Thyroid gland (tissue), 4 donors: ENCODE measurements at places on chromosomes 5 and 9. TPM values are rescaled to one million over a fixed set of nuclear protein-coding genes. Genes with fewer than 3 reads are reported as not detected.

Gene NUDCD2
- total RNA-seq: 19.2 TPM

Gene CHSY3
- total RNA-seq: 1.7 TPM

Gene RASGEF1C
- total RNA-seq: 2.1 TPM

Gene NRARP
- total RNA-seq: 6.3 TPM

Gene SLC25A2
- not detected for total RNA-seq

Gene ADCY2
- total RNA-seq: 2.7 TPM

Gene FGF1
- 1.0 TPM for total RNA-seq

Gene LCN9
- not detected for total RNA-seq

Gene CCNJL
- 10.1 TPM for total RNA-seq

Gene MAMDC2
- 18.4 TPM for total RNA-seq

Gene ANKRD20A1
- 3.1 TPM for total RNA-seq

Gene CNTNAP3B
- 7.8 TPM for total RNA-seq

Gene ADAMTS6
- 3.4 TPM for total RNA-seq

Gene ACTBL2
- not detected for total RNA-seq

Gene ZNF782
- 32.1 TPM for total RNA-seq

Gene SLC6A3
- total RNA-seq: 0.67 TPM

Gene TRIM36
- total RNA-seq: 2.7 TPM

Gene ZNF454
- 2.0 TPM for total RNA-seq

Gene WNT8A
- total RNA-seq: not detected

Gene SYNPO
- 19.3 TPM for total RNA-seq

Gene HINT1
- total RNA-seq: 269 TPM

Gene RGMB
- total RNA-seq: 29.7 TPM

Gene SH3RF2
- 17.3 TPM for total RNA-seq

Gene HMCN2
- total RNA-seq: 1.7 TPM

Gene PTPRD
- 22.9 TPM for total RNA-seq

Gene ADGRD2
- total RNA-seq: not detected

Gene FREM1
- total RNA-seq: 0.68 TPM

Gene BAAT
- not detected for total RNA-seq

Gene ZFP2
- total RNA-seq: 4.6 TPM

Gene COL15A1
- 10.8 TPM for total RNA-seq

Gene SAPCD2
- total RNA-seq: 0.78 TPM

Gene ITGA2
- 6.0 TPM for total RNA-seq

Gene F2R
- 27.9 TPM for total RNA-seq

Gene PIP5KL1
- 1.6 TPM for total RNA-seq

Gene GRXCR2
- total RNA-seq: not detected

Gene BTNL3
- total RNA-seq: not detected

Gene SPATA31E1
- total RNA-seq: under 0.01 TPM

Gene RGS7BP
- total RNA-seq: 3.1 TPM

Gene ENTPD2
- 0.22 TPM for total RNA-seq

Gene LRRC14B
- total RNA-seq: not detected

Gene FOXD4L6
- not detected for total RNA-seq

Gene GRM6
- total RNA-seq: not detected

Gene STOML2
- total RNA-seq: 99.9 TPM

Gene GABRG2
- not detected for total RNA-seq

Gene PCDHB4
- 3.2 TPM for total RNA-seq

Gene AUH
- 67.3 TPM for total RNA-seq
